Ovary (tissue), 10 donors: ENCODE measurements at places on chromosomes 1 and 21. TPM values are rescaled to one million over a fixed set of nuclear protein-coding genes. Genes with fewer than 3 reads are reported as not detected.

GRCh38 chr1:3714284-3714741, 37.9 kb upstream of the CCDC27 start:
- no peak for DNase-seq

GRCh38 chr1:7186382-7187111, 401.3 kb downstream of the CAMTA1 start:
- DNase-seq = no peak

Gene ILDR2
- 0.30 TPM for total RNA-seq

Gene ELF3
- total RNA-seq = 30.5 TPM

GRCh38 chr1:223208164-223209076, 65.4 kb upstream of the TLR5 start:
- no peak for DNase-seq

DNA sequence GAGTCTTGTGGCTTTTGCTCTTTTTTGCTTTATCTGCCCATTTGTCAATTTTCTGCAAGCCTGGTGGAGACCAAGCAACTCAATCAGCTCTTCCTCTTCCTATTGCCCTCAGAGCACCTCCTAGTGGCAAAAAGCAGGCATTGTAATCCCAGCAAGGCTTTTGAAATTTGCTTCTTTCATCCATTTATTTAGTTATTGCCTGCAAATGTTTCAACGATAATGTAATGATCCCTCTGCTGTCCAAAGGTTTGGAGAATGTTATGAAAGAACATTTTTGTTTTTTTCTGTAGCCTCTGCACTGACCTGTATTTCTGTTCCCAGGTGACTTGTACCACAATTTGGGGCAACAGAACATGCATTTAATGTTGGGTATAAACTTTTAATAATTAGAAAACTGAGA, 127.8 kb downstream of the GABPA start:
- no peak for DNase-seq

Gene FAAH
- total RNA-seq = 32.7 TPM

- DNase-seq = no peak
These were observed 180.2 kb downstream of the PTPRU start for GRCh38 chr1:29416267-29417146.

Gene LCK
- total RNA-seq = 0.47 TPM

Gene LRRN2
- 0.23 TPM for total RNA-seq

Gene RHBDL2
- not detected for total RNA-seq

DNA sequence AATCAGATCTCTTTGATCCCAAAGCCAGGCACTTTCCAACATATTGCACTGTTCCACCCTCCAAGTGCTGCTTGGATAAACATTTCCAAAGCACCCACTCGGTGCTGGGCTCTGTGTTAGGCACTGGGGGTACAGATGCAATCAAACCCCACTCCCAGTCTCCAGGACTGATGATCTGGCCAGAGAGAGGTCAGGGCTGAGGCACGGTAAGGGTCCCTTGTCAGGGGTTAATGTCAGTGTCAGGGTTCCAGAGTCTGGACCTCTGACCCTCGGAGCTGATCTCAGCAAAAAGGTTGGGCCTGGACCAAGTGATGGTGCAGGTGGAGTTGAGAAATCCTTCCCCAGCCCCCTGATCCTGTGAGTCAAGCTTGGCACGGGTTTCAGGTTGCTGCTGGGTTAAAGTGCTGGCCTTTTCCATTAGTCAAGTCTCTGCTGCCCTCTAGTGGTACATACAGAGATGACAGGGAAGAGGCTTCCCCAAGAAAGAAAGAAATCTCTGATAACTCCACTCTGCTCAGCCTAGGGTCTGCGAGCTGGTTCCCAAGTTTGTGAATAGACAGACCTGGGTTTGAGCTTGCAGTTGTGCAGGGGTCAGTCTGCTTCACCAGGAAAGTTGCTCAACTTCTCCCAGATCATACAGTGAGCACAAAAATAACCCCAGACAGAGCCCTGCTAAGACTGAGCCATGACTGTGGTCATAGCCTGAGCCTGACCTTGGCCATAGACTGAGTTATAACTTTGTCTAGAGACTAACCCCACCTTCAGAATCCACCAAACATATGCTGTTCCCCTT, 74.6 kb downstream of the DMRTA2 start:
- peak; percentile 40 for DNase-seq

Gene OLFML3
- 140 TPM for total RNA-seq

GRCh38 chr1:6995789-6996188, 210.5 kb downstream of the CAMTA1 start:
- no peak for DNase-seq

Gene ALPL
- 1.2 TPM for total RNA-seq

Gene LSM10
- total RNA-seq = 20.0 TPM

DNA sequence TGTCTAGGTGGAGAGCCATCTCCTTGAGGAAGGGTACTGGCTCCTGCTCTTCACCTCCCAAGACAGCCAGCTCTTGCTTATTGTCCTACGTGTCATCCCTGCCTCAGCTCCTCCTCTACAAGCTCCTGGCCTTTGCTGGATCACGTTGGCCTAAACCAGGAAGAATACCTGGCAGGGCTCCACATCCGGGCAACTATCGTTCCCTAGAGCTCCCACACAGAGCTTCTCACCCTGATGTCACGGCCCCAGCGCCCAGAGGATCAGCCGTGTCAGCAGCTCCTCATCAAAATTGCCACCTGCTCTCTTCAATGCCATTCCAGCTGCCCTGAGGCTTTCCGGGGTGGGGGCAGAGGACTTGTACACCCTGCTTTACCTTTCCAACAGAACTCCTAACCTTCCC, 1.9 kb upstream of the TPM3 start:
- DNase-seq = peak; percentile 45

DNA sequence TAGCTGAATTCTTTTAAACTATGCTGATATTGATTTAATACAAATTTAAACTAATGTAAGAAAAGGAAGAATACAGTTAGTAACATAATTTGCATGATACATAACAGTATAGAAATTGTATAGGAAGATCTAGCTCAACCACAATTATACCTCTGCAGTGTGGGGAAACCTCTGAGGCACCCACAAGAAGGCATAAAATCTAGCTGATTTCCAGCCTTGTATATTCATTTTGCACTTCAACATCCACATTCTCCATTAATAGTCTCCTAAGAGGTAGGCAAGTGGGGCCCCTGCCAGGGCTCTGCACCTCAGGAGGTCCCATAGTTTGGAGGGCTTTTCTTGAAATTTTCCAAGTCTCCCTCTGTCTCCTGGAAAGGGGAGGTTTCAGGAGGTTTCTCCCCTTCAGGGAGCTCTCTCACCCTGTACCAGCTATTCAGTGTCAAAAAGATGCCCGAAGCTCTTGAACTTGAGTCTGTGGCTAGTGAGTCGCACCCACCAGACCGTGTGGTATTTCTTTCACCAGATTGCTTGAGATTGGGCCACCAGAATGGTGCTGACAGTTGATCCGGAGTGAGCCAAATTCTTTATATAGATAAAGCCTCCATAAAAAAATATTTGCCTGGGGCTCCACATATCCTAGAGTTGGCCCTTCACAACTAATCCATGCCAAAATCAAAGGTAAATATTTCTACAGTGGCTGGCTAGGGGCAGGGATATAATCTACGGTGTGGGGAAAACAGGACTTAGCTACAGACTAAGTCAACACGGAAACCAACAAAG, 108.2 kb downstream of the TIAM1 start:
- no peak for DNase-seq

Gene MMEL1
- 1.1 TPM for total RNA-seq

DNA sequence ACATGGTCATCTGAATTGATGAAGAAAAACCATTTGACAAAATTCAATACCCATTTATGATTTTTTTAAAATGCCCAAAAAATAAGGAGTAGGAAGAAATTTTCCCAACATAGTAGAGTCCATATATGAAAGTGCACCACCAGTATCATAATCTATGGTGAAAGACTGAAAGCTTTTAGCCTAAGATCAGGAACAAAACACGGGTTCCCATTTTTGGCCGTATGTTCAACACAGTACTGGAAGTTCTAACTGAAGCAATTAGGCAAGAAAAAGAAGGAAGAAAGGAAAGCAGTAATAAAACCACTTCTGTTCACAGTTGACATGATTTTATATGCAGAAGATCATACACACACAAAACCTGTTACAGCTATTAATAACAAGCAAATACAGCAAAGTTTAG, 227.8 kb upstream of the RAB4A start:
- no peak for DNase-seq

DNA sequence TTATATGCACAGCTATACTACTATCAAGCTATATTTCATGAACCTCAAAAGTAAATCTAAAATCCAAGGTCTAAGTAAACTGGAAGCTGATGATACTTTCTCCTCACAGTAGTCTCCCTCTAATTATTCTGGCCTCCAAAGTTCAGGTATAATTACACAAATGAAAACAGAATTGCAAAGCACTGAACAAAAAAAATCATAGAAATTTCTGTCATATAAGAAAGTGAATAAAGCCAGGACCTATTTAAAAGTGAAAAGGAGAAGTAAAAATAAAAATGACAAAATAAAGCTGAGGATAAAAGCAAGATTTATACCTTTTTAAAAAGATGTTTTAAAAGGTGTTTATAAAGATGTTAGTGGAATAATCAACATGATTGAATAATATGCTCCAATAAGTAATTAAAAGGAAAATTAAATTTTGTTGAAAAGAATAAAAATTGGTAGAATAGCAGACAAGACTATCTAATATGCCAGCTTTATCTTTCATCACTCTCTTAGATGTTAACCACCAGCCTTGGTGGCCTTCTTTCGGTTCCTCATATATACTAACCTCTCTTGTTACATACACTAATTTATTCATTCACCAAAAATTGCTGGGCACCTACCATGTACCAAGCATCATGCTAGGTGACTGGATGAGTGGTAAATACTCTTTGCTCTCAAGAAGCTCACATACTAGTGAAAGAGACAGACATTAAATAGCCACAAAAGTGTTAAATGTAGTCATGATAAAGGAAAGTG, 25.1 kb downstream of the SHCBP1L start:
- DNase-seq = no peak

DNA sequence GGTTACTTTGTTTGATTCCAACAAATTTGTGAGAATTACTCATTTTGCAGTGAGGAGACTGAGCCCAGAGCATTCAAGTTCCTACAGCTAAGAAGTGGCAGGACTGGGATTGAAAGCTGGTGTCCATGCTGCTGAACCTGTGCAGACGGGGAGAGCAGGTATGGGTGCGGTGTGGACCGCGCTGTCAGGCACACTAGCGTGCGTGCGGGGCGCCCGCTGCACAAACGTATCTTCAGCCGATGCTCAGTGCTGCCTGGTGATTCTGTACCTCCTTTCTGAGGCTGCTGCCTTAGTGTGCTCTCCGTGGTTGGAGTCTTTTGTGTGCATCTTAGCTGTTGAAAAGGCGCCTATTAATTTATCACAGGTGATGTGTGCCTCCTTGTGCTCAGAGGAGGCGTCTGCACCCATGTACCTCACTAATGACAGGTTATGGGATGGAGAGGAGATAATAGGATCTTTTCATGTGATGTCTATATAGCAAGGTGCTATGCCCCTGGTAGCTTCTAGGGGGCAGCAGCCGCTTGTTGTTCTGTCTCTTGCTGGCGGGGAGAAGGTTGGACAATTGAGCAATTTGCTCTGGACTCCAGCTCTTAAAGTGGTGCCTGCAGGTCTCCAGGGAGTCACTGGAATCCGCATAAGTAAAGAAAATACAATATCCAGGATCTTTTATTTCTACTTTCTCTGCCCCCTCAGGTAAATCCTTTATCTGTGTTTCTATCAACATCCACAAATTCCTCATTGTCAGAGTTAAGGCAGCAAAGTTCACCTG, 32.5 kb downstream of the PEX14 start:
- peak; percentile 54 for DNase-seq

DNA sequence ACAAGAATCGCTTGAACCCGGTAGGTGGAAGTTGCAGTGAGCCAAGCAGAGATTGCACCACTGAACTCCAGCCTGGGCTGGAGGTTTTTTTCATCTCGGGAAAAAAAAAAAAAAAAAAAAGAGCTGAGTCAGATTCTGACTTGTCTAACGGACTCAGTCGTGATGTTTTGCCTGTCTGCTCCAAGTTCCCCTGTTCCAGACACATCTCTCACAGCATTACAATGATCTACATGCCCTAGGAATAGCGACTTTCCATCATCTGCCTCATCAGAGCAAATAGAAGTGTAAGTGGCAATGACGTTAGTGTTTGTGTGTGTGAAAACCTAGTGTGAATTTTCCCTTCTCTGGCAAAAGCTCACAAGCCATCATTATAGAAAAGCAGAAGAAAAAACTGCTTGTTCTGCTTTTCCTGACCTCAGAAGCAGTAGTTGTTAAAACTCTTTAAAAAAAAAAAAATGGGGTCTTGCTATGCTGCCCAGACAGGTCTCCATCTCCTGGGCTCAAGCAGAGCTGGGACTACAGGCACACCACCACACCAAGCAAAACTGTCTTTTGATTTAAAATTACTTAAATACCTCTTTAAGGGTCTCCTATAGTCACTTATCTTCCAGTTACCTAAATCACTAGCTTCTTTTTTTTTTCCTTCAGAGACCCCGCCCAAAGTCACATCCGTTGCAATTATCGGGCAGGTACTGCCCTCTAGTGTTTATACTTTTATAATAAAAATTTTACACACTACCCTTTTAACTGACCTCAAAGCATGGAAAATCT, 37.3 kb downstream of the PLEKHO1 start:
- DNase-seq = no peak

- DNase-seq = no peak
These were observed 183.6 kb downstream of the HFM1 start for GRCh38 chr1:91221017-91221416.

DNA sequence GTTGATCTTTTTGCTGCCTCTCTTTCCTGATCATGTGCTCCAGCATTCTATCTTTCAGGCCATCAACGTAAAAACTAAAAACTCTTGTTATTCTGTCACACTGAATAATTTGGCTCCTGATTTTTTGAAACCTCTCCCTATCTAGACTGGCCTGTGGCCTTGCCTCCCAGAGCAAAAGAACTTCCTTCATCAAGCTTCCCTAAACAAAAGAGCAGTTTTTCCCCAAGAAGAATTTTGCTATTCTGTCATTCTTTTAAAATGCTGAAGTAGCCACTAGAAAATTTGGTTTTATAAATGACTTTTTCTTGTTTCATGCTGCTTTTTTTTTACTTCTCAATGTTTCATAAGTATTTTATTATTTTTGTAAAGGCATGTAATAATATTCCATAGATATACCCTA, 37.1 kb upstream of the CR2 start:
- no peak for DNase-seq
